ENCODE measurements at places on chromosomes 2 and 18.

DNA sequence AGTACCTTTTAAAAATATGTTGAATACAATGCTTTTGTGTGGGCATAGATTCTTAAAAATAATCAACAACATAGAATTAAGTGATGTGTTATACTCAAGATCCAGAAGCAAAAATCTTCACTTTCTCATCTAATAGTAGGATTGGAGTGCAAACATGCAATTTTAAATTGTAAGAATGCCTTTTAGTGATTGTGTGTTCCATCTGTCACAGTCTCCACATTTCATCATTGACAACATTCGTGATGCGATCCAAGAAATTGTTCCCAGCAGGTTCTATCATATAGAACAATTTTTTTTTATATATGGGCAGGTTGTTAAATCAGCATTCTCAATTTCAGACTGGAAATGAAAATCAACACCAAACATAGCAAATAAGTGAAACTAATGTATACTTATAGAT is 1671.8 kb upstream of the SLC39A10 start:
- DNase-seq = no peak

DNA sequence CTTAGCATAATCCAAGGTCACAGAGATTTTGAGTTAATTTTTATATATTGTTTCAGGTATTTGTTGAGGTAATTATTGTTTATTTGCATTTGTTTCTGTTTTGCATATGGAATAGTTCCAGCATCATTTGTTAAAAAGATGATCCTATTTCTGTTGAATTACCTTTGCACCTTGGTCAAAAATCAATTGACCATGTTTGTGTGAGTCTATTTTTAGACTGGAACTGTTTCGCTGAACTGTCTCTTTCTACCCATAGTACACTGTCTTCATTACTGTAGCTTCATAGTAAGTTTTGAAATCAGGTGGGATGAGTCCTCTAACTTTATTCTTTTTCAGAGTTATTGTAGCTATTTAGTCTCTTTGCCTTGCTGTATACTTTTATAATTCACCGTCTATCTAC is 28.9 kb upstream of the RAMP1 start:
- DNase-seq = no peak

DNA sequence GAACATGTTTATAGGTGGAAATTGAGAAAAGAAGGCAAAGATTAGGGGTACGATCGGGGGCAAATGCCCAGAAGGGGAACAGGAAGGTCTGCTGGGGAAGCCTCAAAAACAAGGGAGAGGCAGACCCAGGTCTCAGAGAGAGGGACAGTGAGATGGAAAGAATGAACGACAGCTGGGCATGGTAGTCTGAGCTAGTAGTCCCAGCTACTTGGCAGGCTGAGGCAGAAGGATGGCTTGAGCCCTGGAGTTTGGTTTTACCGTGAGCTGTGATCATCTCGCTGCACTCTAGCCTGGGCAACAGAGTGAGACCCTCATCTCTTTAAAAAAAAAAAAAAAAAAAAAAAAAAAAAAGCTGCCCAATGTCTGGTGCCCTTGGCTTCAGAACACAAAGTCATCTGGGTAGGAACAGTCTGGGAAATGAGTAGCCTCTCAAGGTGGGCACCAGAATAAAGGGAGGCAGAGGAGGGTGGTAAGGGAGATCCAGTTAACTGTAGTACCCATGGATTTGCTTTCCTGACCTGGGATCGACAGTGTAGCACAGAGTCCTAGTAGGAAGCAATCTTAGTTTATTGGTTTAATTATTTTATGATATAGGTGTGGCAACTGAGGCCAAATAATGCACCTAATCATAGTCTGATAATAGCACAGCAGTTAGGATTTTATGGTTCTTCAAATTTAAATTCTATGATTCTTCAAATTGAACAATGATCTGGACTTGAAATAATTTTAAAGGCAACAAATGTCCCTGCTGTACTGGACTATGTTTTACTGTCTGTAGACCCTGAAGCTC is 3.5 kb downstream of the RRM2 start:
- DNase-seq = no peak

DNA sequence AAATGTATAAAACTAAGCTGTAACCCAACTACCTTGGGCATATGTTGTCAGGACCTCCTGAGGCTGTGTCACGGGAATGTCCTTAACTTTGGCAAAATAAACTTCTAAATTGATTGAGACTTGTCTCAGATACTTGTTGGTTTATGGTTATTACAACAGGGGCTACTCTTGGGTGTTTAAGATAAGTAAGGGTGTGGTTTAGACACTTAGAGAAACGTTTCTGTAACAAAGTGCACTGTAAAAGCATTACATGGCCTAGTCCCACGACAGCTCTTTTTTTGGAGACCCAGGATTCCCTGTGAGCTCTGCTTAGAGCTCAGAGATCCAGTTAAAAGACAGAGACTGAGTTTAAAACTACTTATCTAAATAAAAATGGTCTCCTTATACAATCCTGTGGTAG is 32.3 kb upstream of the LIPG start:
- no peak for DNase-seq

GRCh38 chr2:24831221-24832072 is 38.2 kb downstream of the CENPO start:
- DNase-seq = no peak

- DNase-seq = no peak
Observed at GRCh38 chr18:59921384-59921891, 21.6 kb downstream of the PMAIP1 start.

DNA sequence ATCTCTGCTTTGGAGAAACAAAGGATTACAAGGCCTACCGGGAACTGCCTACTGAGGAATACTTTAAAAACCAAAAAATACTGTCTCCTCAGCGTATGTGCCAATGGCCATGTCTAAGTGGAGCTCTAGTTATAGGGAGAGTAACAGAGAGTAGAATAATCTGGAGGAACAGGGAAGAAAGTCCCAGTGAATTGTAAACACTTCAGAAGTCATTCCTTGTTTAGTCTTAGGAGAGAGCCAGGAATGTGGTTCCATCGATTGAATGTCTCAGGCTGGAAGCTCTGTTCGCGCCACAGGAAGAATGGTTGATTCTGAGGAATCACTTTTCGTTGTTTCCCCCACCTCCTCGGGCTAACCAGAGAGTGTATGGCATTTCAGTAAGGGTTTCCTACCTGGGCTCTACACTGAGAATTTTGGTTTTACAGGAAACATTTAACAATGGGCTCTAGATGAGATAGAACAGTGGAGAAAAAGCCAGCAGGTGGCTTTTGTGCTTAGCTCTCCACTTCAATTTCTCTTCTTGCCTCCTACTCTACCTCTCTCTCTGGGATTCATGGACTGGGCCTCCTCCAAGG is 88.7 kb downstream of the ACVR1 start:
- DNase-seq = no peak

GRCh38 chr2:3377279-3377611 is 373 bp downstream of the EIPR1 start:
- DNase-seq = no peak

DNA sequence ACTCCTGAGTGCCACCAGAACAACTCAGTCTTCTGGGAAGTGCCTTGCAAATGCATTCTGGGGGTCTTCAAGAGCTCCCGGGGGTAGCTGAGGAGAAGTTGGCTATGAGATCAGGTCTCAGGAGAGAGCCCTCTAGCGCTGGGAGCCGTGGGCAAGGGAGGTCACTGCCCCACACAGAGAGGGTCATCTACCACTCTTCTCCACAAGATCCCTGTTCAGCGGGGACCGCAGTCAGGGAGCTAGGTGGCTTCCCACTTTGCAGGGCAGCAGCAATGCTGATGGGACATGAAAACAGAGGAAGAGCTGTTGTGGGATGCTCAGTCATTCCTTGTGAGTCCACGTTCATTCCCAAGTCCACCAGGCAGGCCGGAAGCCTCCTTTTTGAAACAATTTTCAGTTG is 66.6 kb downstream of the ACKR3 start:
- DNase-seq = peak; percentile 39

GRCh38 chr2:69781321-69782248 is 39.7 kb downstream of the ANXA4 start:
- DNase-seq = no peak

- DNase-seq = no peak
Observed at GRCh38 chr2:234414596-234414995, 82.3 kb downstream of the ARL4C start.

GRCh38 chr2:61439241-61440002 is 31.5 kb downstream of the USP34 start:
- no peak for DNase-seq

DNA sequence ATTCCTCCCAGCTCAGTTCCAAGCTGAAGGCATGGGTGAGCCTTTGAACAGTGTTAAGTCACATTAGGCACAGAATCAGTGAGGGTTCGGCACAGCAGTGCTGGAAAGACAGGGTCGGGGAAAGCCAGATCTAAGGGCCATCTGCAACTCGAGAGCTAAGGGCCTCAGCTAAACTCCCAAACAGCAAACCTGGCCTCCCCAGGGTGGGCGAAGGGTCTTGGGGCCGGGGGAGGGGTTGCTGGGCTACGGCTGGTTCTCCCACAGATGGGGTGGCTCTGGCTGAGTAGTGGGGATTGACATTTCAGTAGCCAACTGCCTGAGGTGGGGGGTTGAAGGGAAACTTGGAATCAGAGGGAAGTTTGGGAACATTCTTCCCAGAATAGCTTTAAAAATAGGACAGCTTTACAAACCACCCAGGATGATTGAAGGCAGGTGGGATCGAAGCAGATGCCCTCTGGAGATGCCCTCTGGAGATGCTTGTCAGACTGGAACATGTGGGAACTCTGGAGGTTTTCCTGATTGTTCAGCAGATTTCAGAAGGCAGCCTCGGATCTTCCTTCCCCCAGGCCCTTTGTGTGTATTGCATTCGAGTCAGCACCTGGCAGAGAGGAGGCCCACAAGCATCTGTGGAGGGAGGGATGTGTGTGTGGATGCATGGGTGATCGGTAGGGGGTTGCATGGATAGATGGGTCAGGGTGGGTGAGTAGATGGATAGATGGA is 156.4 kb downstream of the SMAD7 start:
- peak; percentile 21 for DNase-seq
